ENCODE measurements at places on chromosomes 13 and 19. TPM values are rescaled to one million over a fixed set of nuclear protein-coding genes. Genes with fewer than 3 reads are reported as not detected.

Gene PLPPR3
- 125 TPM for total RNA-seq

Gene SHISA7
- total RNA-seq = 4.6 TPM

Gene SIGLEC8
- 2.3 TPM for total RNA-seq

Gene TICAM1
- total RNA-seq = 1.6 TPM
